Erythroblast (primary cell): ENCODE measurements at places on chromosomes 13 and 19.

- DNase-seq: no peak
Measured at GRCh38 chr19:6209233-6209632, 70.5 kb downstream of the MLLT1 start.

- DNase-seq: no peak
Measured at GRCh38 chr13:75847588-75847987, 211.5 kb downstream of the LMO7 start.

DNA sequence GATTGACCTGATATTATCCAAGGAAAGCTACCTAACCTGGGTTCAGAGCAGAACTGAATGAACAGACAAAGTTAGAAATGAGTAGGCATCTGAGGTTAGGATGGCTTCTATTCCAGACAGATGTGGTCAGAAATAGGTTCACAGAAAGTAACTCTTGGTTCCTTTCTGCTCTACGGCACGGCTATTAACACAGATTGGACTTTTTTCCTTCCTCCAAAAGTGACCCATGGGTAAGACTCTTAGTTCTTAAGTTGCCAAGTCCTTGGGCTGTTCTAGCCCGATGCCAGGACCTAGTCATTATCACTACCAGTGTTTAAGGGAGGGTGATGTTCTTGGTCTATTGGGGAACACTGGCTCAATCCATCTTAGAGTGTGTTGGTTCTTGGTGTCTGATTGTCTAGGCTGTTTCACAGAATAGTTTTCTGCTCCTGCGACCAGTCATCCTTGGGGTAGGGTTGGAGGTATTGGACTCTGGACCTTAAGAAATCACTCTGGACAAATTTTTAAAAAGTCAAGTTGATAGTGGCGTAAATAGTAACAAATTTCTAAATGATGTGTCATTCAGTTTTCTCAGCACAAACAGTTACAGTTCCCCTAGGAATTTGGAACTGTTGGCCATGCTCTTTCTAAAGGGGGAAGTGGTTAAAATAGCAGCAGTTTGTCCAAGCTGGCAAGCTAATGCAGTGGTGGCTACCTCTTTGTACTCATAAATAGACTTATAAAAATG lies 60.1 kb upstream of the MYCBP2 start:
- DNase-seq: no peak

DNA sequence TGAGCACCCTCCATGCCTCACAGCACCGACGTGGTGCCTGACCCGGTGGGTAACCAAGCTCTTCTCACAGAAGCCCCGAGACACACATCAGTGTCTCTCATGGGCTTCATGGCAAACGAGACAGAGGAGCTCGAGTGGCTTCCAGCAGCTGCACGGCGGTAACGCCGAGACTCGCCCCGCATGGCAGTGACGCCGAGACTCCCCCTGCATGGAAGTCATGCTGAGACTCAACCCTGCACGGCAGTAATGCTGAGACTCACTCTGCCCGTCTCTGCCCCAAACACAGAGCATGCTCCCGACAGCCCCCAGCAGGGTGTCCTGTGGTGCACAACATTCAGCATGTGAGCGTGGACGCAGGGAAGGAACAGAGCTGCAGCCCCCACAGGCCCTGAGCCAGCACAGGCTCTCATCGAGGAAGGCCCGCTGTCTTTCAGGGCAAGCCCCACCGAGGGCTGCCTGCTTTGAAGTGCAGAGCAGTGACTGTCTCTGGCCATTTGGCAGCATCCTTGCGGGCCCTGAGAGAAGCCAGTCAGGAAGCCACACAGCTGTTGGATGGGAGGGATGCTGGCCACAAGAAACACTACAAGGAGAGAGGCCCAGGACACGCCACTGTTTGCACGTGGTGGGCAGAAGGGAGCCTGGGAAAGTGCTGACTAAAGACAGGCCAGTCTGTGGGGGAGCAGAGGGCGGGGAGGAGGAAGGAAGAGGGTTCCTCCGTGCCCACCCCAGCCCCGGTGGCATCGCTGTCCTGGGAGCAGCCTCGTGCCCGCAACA lies 9.5 kb downstream of the GAS6 start:
- no peak for DNase-seq

- DNase-seq: peak; percentile 85
Measured at GRCh38 chr19:4267101-4267900, 11.8 kb upstream of the SHD start.

DNA sequence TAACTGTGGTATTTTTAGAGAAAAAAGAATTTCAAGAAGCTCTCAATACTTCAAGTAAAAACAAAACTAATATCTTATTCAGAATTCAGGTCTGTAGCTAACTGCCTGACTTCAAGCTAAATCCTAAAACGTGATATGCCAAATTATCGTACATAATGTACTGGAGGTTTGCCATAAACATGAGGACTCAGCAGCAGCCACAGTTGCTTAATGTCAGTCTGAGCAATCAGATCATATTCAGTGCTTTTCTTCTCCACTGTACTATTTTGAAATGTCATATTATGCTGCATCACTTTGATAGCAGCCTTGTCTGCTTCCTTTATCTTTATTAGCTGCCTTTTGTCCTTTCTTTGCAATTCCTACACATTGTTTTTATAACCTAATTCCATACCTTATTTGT lies 265.1 kb upstream of the EDNRB start:
- no peak for DNase-seq

DNA sequence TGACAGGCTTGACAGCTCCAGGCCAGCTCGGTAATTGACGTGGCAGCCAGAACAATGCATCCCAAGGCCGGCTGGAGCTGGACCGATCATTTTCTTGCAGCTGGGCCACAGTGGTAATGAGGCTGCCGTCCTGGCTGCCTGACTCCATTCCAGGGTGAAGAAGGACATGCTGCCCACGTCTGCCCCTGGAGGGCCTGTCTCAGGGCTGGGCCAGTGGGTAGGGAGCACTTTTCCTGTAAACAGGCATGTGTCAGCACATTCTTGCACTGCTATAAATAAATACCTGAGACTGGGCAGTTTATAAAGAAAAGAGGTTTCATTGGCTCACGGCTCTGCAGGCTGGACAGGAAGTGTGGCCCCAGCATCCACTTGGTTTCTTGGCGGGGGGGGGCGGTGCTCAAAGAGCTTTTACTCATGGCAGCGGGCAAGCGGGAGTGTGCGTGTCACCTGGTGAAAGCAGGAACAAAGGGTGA lies 38.1 kb upstream of the KCTD15 start:
- no peak for DNase-seq

DNA sequence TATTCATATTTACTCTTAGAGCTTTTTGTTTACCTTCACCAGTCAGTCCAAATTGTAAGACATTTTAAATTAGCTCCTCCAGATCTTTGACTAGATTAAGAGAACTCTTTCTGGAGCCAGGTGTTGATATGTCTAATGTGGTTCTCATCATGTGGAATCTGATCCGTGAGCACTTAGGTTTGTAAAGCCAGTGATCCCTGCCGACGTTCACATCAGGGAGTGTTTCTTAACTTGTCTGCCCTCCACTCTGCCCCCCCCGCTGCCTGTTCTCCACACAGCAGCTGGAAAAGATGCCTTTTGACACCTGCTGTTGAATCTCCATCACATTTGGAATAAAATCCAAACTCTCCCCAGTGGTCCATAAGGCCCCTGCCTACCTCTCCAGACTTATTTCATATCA lies 17.7 kb downstream of the METTL21C start:
- DNase-seq: no peak

GRCh38 chr13:112859128-112859816 lies 109.7 kb upstream of the MCF2L start:
- no peak for DNase-seq

- DNase-seq: no peak
Measured at GRCh38 chr13:95003019-95003813, 290.9 kb upstream of the SOX21 start.

- DNase-seq: no peak
Measured at GRCh38 chr13:85377783-85378182, 421.4 kb downstream of the SLITRK6 start.

- DNase-seq: no peak
Measured at GRCh38 chr19:30969591-30969990, 379.6 kb downstream of the TSHZ3 start.

DNA sequence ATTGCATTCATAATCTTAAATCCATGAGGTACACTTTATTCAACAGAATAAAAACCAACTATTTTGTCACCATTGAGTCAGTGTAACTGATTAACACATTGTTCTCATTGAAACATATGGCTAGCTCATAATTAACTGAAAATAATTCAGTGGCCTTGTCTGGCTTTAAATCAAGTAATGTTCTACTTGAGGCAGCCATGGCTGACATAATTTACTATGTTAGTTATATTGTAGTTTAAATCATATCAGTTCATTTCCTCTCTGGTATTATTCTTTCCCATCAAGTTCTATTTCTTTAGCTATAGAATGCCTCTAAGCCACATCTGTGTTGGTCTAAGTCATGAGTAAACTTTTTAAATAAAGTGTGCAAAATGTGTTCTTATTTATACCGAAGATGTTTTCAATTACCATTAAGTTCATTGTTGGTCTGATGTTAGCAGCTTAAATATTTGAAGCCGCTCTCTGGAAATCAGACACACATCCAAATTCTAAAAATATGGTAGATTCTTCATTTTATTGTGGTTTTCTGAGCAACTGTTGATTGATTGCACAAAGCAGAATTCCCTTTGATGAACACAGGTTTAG lies 393.7 kb downstream of the GPC6 start:
- no peak for DNase-seq

GRCh38 chr13:76828316-76828741 lies 57.9 kb downstream of the KCTD12 start:
- no peak for DNase-seq

DNA sequence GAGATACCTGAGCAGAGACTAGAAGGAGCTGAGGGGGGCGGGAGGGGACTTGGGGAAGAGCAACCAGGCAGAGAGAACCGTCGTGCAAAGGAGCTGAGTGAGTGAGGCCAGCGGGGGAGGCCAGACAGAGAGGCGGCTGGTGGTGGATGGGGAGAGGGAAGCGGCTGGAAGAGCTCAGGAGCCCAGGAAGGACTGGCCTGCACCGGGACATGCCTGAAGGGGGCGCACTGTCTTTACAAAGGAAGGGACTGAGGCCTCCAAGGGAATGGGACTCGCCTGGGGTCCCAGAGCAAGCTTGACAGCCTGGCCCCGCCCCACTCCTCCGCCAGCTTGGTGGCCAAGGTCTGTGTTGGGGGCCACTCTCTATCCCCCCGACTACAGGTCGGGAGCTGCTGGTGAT lies 14.9 kb downstream of the ONECUT3 start:
- no peak for DNase-seq

DNA sequence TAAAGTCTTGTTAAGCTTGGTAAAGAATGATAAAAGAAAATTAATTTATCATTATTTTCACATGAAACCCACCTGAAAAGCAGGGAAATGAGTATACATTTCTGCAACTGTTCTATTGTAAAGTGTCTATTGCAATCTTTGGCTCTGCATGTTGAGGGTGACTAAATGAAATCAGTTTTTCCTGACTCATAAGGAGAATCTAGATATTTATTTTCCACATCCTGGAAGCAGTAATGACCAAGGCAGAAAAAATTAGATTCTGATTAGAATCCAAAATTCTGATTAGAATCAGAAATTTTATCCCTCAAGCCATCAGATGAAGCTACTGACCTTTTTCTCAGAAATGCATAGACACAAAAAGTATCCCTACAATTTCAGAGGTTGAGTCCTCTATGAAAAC lies 178.4 kb downstream of the MYO16 start:
- no peak for DNase-seq

DNA sequence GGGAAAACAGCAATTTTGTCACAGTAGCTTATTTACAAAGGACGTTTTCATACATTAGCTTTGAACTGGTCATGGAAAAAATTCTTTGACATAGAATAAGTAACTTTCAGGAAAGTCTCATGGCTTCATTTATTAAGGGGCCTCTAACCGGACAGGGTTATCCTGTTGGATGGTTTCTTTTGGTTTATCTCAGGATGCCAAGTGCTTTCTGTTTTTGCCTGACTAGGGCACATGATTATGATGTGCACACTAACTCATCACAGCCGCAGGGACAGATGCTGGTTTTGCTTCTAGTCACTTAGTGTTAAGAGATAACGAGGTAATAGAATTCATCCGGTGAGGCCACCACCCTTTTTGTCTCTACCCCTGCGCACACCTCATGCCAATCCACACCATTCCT lies 53.0 kb downstream of the TGDS start:
- peak; percentile 2 for DNase-seq

DNA sequence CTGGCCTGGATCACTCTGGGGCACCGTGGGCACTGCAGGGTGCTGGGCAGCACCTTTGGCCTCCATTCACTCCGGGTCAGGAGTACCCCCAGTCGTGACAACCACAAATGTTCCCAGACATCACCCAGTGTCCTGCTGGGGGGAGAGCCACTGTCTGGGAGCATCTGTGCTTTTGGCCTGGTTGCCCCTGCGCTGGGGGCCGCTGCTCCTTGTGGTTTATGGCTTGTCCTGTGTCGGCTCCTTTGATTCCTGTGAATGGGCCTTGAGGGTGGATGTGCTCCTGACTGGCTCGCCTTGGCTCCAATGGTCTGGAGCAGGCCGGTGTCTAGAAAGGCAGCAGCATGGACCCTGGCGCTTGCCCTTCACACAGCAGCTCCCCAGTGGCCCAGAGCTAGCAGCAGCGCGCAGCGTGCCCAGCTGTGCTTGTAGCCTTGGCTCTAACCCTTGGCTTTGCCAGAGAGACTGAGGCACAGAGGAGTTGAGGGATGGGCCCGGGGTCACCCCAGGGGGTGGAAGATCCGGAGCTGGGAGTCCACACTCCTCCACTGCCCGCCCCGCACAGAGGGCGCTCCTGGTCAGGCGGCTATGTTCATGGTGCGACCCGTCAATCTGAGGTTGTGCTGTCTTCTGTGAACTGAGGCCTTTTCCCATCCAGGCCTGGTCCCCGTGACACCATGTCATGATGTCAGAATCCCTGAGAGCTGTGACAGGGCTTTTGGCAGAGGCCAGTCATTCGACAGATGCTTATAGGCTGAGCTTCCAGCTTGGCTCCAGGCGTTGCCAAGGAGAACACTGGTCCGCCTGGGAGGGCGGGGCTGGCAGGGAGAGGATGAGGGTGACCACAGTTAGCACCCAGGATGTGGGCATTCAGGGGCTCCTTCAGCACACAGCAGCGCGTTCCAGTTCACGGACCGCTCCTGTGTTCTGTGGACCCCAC lies 4.1 kb downstream of the DAZAP1 start:
- no peak for DNase-seq

DNA sequence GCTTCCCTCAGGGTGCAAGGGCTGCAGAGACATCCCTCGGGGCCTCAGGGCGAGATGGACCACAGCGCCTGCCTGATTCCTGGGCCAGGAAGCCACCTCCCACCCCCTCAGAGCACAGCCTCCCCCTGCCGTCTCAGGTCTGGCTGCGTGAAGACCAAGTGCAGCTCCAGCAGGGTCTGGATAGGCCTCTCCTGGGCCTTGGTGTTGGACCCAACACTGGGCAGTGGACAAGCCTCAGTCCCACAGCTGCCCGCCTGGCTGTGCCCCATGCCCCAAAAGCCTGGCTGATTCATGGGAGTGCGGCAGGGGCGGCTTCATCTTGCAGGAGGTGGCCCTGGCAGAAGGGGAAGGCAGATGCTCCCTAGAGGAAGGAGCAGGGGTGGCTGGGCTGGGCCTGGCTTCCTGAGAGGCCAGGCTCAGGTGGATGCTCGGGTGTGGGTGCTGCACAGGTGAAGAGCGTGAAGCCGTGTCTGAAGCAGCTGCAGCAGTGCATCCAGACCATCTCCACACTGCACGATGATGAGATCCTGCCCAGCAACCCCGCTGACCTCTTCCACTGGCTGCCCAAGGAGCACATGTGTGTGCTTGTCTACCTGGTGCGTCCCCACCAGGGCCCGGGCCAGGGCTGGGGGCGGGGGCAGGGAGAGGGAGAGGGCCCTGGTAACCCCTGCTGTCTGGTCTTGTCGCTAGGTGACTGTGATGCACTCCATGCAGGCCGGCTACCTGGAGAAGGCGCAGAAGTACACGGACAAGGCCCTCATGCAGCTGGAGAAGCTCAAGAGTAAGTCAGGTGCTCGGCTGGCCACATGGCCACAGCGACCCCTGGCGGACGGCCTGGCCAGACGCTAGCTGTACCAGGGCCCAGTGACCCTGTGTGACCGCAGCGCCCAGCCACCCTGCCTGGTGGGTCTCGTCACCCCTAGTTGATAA lies 21.7 kb downstream of the MAU2 start:
- peak; percentile 70 for DNase-seq
